ENCODE measurements at places on chromosomes 6 and 20. TPM values are rescaled to one million over a fixed set of nuclear protein-coding genes. Genes with fewer than 3 reads are reported as not detected.

GTF2H4 gene
- 11.9 TPM for total RNA-seq

SAMD5 gene
- 3.3 TPM for total RNA-seq

GABRR1 gene
- not detected for total RNA-seq

GRCh38 chr6:156747715-156748114, 29.5 kb upstream of the ARID1B start:
- DNase-seq: no peak

PTGIS gene
- 123 TPM for total RNA-seq

SLC26A8 gene
- 0.84 TPM for total RNA-seq

GRCh38 chr6:157099912-157100593, 223.3 kb downstream of the TMEM242 start:
- DNase-seq: no peak

DNA sequence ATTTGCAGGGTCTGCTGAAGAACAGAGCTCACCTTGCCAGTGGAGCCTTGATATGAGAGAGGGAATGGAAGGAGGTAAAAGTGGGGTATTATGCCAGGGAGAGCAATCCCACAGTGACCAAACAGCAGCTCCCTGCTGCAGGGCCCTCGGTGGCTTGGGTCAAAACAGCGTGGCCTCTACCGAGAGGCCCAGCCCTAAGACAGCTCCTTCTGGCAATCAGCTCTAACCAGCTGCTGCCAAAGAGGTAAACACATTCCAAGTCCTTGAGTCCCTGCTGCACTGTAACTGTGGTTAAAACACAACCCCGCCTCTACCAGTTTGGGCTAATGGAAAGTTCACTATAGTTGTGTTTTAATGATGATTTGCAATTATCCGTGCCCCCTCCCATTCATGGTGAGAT, 1.4 kb upstream of the DAAM2 start:
- no peak for DNase-seq

ATP9A gene
- total RNA-seq: 47.4 TPM

DNA sequence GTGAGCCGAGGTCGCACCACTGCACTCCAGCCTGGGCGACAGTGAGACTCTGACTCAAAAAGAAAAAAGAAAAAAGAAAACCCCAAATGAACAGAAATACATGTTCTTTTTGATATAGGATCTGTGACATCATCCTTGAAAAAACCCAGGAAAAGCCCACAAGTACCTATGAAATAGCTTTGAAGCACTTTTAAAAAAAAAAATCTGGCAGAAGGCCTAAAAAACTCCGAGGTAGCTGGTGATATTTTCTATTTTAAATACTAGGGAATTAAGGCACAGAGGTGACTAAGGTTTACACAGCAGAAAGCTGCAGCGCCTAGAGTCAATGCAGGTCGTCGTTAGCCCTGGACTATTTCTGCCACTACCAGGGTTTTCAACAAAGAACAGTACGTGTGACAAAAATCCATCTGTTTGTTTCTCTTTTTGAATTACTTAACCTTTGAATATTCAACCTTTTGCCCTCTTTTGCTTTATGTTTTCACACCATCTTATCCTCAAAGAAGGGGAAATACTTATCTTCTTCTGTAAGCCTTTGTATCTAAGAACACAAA, 39.4 kb upstream of the EEF1A1 start:
- no peak for DNase-seq

- no peak for DNase-seq
Measured at GRCh38 chr20:36654506-36654905, 8.5 kb upstream of the SLA2 start.

- no peak for DNase-seq
Measured at GRCh38 chr6:82275686-82276085, 28.1 kb upstream of the IBTK start.

DNA sequence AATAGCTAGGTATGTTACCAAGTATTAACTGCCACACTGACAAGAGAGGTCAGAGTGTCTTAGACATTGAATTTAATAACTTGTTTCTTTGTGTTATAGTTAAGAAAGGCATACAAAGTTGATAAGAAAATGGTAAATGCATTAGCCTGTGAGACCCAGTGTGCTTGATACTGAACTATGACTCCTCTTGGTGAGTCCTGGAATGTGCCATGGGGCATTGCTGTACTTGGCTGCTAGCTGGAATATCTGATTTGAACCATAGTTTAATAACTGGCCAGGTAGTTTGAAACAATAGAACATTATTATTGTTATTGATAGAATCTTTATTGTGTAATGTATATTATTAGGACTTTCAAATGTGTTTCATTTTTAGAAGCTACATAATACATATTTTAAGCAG, 70.0 kb downstream of the ZFAND3 start:
- no peak for DNase-seq

- DNase-seq: no peak
Measured at GRCh38 chr6:37511910-37512399, 12.3 kb upstream of the CCDC167 start.

- DNase-seq: no peak
Measured at GRCh38 chr20:25761596-25761995, 64.9 kb upstream of the ZNF337 start.

- no peak for DNase-seq
Measured at GRCh38 chr6:127997496-127998164, 96.8 kb upstream of the THEMIS start.

SNAP91 gene
- 0.28 TPM for total RNA-seq

DNA sequence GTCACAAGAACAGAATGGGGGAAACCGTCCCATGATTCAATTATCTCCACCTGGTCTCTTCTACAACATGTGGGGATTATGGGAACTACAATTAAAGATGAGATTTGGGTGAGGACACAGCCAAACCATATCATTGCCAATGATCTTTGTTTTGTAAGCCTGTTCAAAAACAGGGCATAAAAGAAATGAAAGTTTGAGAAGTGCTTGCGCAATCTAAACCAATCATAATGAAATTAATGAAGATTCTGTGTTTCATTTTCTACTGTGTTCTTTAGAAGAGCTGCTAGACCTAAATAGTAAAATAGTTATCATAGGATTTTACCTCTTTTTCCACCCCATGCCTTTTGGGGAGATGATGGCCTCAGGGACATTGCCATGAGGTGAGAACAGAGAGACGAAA, 761.3 kb downstream of the HDGFL1 start:
- no peak for DNase-seq

DNA sequence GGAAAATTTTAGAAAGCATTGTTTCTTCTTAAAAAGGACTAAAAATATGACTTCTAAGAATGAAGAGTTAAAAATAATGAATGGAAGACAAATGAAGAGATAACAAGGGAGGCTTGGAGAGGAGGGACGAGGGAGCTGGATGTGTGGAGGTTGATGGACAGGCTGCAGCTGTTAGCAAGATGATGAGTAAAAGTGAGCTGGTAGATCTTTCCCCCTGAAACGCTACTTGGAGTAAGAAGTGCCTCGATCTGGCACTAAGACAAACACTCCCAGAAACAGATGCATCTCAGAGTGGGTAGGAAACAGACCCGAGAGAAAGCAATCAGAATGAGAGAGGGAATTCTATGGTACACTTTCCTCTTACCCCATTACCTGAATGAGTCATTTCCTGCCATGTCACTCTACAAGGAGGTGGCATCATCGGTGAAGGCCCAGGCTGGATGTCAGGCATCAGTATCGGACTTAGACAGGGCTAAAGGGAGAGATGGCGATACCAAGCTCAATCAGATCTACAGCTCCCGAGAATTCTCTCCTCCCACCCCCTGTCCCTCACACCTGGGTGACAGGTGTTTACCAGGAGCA, 154.1 kb upstream of the BMP2 start:
- no peak for DNase-seq

FRMD1 gene
- 2.5 TPM for total RNA-seq

ETV7 gene
- total RNA-seq: 1.0 TPM

GRCh38 chr6:71335544-71335943, 46.9 kb downstream of the OGFRL1 start:
- DNase-seq: no peak

- no peak for DNase-seq
Measured at GRCh38 chr6:161268531-161269210, 5.2 kb downstream of the AGPAT4 start.

BTNL2 gene
- not detected for total RNA-seq

DNA sequence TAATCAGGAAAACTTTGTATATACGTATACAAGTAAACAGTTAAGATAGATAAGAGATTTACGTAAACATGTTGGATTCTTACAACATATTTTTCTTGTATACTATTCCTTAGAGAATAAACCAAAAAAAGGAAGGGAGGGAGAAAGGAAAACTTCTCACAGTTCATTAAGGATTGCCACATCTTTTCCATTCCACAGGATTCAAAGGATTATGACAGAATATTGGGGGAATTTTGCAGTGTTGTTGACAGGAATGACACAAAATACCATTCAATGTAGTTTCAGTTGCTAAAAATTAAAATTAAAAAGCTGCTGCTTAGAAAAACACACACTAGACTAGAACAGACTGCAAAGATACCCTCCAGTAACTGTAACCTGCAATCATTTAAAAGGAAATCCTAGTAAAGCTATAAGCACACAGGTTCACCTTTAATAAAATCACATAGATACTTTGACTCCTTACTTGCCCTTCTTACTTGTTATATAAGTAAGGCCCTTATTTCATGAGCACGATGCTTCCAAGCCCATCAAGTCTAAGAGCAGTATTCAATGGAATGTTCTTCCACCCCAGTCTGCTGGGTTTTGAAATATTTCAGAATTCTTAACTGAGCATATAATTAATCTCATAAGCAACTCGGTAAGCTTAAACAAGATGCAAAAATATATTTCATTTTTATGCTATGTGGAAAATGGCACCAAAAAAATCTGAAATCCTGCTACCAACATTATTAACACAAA, 107.8 kb downstream of the SMLR1 start:
- DNase-seq: no peak

DNA sequence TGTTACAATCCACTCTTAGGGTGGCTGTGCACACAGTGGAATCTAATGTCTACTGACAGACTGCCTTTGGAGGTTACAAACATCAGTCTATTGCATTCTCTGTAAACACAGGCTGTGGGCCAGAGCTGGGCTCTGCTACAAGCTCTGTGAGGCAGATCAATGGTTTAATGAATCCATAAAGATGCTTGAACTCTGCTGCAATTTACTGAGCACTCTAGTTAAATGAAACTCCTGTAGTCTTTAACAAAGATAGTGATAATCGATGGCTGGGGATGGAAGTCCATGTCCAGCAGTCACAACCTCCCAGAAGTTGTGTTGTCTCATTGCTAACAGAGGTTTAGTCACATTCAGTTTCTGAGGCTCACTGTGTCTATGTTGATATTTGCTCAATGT, 50.5 kb downstream of the SOBP start:
- no peak for DNase-seq

- DNase-seq: no peak
Measured at GRCh38 chr20:54163402-54163801, 10.4 kb downstream of the CYP24A1 start.

DNA sequence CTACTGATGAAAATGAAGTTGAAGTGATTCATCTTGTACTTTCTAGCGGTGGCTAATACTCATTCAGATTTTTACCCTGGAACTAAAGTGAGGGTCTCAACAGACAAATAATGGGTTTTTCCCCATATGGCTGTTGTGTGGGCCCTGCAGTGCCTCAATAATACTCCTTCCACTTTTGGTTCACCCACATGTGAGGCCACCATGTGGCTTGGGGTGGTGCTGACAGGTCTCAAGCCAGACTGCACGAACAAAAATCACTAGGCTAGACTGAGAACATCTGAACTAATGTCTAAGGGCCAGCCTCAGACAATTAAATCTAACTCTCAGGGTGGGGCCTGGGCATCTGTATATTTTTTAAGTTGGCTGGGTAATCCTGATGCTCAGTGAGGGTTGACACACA, 7.9 kb upstream of the COL12A1 start:
- DNase-seq: no peak

HRH3 gene
- total RNA-seq: not detected

GRCh38 chr20:17536944-17537444, 5.8 kb upstream of the BFSP1 start:
- peak; percentile 44 for DNase-seq

GRCh38 chr6:2448826-2449571, 203.6 kb upstream of the GMDS start:
- no peak for DNase-seq

GRCh38 chr6:47094241-47094925, 52.3 kb upstream of the ADGRF1 start:
- DNase-seq: no peak

OLIG3 gene
- total RNA-seq: not detected

NHLRC1 gene
- 1.2 TPM for total RNA-seq

APOBEC2 gene
- not detected for total RNA-seq

DNA sequence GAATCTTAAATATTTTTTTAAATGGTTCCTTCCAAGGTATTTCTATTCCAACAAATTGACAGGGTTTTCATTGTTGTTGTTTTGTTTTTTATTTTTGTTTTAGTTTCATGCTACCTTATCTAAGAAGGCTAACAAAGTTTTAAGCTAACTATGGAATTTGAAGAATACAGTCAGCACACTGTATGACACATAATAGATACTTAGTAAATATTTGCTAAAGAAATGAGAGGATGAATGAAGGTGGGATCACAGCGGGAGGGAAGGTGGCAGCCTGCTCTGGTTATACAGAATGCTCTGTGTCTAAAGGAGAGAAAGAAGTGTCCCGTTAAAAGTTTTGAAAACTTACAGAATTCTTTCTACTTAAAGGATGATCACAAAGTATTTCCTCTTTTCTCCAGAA, 43.7 kb upstream of the DST start:
- no peak for DNase-seq

DNA sequence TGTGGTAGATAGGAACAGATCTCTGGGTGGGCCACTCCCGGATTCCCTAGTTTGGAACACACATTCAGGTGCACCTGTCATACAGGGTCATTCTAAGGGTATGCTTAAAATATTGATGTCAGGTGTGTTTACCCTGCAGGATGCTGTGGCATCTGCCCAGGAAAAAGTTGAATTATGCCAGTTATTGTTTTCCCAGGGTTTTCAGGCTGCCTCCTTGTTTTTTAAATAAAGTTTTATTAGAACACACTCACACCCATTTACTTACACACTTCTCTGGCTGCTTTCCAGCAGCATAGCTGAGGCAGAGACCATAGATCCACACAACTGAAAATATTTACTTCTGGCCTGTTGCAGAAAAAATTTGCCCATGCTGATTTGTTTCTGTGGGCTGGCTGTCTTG, 76.5 kb downstream of the PHACTR3 start:
- DNase-seq: no peak

DNA sequence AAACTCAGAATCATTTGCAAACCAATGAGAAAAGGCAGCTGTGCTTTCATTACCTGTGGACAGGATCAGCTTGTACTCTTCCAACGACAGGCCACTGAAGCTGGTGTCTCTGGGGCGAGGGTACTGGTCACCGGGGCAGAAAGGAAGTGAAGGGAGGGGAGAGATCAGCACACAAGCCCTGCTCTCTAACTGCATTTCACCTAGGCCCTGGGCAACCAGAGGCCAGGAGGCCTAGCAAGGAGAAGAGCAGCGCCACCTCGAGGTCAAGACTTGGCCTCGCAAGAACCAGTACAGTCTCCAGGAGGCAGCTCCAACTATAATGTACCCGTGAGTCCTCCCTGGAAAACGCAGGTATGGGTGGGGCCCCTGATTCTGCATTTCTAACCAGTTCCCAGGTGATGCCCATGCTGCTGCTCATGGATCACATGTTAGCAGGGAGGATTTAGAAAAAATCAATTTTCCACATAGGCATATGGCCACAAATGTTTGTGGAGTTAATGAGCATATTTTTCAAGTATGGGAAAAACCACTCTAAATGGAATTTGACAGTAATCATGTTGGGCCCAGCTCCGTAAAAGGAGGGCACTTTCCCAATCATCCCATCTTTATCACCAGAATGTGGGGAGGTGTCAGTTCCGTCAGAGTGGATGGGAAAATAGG, 11.0 kb downstream of the UQCC2 start:
- DNase-seq: no peak

HLA-DQA2 gene
- 0.56 TPM for total RNA-seq
